OCI-M1 (cell line): ENCODE measurements at places on chromosomes 12 and 14.

DNA sequence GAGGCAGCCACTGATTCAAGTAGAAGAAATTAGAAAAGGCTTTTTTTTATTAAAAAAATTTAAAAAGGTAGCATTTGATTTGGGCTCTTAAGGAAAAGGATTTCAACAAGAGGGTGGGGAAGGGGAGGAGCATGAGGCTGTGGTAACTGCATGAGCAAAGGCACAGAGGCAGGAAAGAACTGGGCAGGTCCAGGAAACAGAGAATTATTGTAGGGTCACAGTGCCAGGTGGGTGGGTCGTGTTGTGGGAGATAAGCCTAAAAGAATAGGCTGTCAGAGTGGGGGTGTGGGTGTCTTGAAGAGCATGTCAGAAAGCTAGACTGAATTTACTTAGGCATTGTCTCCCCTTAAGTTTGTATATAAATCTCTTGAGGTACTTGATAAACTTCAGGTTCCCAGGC, 7.8 kb downstream of the LIMA1 start:
- DNase-seq: peak; percentile 31

DNA sequence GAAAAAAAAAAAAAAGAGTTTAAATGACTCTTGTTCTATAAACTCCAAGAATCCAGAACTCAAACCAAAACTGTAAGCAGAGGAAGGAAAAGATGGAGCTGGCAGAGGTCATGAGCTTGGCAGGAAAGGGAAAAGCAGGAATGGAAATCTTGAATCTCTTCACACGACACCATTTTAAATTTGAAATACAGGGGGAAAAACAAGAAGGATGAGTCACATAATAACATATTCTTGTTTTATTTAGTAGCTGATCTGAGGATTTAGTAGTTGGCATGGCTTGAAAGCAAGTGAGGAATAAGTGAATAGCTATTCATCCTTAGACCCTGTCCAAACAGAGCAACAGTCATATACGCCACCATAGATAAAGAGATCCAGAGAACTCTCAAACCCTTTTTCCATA, 35.0 kb downstream of the EPS8 start:
- no peak for DNase-seq

- DNase-seq: no peak
Observed at GRCh38 chr12:33322519-33322918, 117.1 kb downstream of the SYT10 start.

DNA sequence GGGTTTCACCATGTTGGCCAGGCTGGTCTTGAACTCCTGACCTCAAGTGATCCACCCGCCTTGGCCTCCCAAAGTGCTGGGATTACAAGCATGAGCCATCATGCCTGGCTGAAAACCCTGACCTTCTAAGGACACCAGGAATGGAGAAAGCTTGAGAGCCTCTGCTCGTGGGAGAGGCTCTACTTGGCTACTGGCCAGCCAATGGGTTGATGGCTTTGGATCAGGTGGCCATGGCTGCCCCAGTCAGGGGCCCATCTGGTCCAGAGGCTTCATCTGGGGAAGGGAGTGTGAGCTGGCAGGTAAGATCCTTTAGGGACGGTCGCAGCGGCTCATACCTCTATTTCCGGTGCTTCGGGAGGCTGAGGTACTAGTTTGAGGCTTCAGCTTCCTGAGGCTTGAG, 42.5 kb upstream of the PPP1CC start:
- no peak for DNase-seq

DNA sequence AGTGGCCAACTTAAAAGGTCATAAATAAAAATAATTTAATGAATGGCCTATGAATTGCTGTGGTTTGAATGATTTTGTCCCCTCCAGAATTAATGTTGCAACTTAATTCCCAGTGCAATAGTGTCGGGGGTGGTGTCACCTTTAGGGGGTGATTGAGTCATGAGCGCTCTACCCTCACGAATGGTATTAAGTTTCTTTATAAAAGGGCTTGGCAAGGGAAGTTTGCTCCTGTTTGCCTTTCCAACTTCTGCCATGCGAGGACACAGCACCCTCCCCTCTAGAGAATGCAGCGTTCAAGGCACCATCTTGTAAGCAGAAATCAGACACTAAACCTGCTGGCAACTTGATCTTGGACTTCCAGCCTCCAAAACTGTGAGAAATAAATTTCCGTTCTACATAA, 253.3 kb downstream of the ATXN7L3B start:
- no peak for DNase-seq
